Right cardiac atrium (tissue), 5 donors: ENCODE measurements at places on chromosomes 5 and 9.

DNA sequence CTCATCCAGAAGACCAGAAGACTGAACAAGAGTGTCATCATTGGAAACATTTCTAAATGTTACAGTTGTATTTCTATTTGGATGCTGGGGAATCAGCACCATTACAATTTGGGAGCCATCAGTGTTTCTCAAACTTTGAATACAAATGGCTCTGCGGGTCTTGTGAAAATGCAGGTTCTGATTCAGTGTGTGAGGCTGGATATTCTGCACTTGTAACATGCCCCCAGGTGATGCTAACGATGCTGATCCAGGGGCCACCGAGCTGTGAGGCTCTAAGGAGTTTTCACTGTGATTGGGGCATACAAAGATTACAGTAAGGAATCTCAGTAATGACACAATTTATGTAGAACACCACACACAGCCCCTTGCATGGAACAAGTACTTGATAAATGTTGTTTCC is 167.7 kb downstream of the ACTL7B start:
- DNase-seq: no peak

GRCh38 chr5:172776235-172776594 is 5.2 kb upstream of the DUSP1 start:
- DNase-seq: no peak

DNA sequence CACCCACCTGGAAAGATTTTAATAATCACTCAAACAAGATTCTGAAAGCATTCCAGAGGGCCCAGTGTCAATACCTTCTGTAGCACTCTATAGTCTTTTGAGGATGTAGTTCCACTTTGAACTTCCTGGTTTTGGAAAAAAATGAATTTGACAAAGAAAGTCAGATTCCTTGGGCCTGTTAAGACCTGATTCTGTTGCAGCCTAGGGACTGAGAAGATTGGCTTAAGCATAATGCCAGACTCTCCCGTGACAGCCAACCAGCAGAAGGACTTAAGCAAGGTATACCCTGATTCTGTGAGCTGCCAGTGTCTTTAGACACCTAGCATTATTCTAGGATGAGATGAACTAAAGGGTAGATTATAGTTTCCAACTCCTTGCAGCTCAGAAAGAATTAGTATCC is 6.8 kb downstream of the SPINK5 start:
- no peak for DNase-seq

DNA sequence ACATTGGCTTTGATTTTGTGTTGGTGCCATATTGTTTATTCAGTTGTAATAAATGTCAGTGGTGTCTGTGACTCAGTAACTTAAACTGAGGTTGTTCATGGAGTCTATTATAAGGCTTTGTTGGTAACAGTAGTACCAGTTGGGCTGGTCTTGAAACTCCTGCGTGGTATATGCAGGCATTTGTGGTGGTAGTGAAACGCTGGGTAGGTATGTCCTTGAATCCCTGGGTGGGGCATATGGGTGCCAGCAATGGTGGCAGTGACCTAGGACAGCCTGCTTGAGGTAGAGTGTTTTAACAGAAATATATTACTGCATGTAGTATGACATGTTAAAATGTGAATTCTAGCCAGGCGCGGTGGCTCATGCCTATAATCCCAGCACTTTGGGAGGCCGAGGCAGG is 1058.5 kb upstream of the SEMA6A start:
- no peak for DNase-seq

DNA sequence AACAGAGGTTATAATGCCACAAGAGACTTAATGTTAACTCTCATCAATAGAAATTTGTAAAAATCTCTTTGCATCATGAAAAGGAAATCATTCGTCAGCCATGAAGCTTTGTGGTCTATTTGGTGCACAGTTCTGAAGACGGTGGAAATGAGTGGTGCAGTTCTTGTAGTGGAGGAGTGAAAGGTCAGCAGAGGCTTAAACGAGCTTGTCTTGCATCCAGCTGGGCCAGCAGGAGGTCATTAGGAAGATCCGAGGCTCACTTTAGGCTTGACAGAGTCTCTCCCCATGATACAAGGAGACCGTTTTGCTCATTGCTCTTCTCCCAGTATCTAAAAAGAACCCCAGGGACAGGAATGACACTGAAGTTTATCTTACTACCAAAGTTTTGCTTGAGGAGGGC is 440.8 kb downstream of the BNC2 start:
- no peak for DNase-seq
